KBM-7 (cell line): ENCODE measurements at places on chromosomes 2 and 18.

GRCh38 chr18:27991391-27991790 lies 185.5 kb downstream of the CDH2 start:
- DNase-seq = no peak

DNA sequence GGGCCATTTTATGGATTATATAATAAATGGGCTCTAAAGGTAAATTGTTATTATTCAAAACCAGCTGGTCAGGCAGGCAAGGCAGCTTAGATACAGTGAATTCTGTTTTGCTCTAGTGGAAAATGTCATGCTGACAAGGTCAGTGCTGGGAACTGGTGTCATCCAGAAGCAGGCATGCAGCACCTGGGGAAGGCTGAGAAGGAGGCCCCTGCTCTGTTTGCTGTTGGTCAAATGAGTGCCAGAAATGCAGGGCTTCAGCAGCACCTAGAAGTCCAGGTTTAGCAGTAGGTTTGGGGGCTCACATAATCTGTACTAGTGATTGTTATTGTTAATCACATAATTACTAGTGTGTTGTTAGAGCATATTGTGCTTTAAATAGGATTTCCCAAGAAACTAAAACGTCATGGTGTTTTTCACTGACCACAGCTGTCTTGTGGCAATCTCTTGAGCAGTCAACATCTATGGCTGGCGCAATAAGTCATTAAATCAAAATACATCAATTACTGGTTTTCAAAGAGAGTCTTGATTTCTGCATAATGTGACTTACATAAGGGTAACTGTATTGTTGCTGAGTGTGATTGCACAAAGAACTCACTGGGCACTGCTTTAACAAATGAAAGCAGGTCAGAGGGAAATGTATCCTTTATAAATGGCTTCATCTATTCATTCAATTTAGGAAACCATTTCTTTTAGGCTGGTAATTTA lies 99.1 kb downstream of the MYO3B start:
- DNase-seq = no peak

DNA sequence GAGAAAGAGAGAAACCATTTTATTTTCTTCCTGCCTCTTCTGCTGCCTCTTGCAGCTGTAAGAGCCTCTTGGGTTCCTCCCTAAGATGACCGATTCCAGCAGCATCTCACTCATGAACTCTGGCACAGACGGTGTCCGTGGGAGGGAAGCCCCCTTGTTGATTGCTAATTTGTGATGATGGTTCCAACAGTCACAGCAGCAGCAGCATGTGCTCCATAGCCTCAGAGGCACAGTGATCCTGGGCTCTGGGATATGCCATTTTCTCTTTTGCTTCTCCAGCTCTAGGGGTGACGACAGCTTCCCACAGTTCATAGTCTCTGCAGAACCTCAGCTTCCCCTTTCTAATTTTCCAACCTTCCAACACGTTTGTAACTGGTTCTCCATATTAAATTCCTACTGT lies 324.2 kb upstream of the HS6ST1 start:
- no peak for DNase-seq

- DNase-seq = no peak
Measured at GRCh38 chr2:112803691-112804521, 19.6 kb upstream of the IL1A start.

- DNase-seq = no peak
Measured at GRCh38 chr18:60585670-60586069, 213.1 kb upstream of the MC4R start.
